Stimulated activated CD8-positive, alpha-beta memory T cell treated with anti-CD3 and anti-CD28 coated beads, Interleukin-12 subunit alpha, Interleukin-12 subunit beta, amount 100 ng/mL, for 4 hours (primary cell): ENCODE measurements at places on chromosomes 11 and 22.

DNA sequence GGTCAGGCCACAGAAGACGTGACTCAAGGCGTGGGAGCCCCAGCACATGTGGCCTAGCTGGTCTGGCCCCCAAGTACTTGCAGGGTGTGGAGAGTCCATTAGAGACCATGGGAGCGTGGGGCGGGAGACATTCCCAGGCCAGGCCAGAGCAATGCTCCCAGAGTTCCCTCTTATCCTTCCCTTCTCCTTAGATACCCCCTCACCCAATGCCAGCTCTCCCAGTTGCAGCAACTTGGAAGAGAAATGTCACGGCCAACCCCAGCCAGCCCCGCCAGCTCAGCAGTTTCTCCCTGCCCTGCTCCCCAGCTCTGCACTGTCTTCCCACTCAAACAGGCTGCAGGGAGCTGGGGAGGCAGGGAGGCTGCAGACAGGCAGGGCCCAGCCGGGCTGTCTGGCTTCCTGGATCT lies 65.4 kb upstream of the TSPAN18 start:
- DNase-seq = no peak

GRCh38 chr22:32701034-32701433 lies 100.5 kb upstream of the TIMP3 start:
- no peak for DNase-seq

DNA sequence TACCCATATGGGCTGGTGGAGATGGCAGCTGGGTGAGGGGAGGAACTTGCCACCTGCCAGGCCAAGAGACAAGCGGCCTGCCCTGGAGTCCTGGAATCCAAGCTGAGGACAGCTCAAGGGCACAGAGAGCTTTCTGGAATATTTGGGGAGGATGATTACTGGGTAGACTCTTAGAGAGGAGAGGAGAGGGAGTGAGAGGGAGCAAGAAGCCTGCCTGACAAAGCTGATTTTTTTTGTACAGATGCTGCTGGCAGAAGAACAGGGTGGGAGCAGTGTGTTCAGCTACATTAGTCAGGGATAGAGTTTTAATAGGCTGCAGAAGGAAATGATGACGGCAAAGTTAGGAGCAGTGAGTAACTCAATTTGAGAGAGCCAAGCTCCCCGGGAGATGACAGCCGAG lies 299.3 kb downstream of the NXPE2 start:
- no peak for DNase-seq

DNA sequence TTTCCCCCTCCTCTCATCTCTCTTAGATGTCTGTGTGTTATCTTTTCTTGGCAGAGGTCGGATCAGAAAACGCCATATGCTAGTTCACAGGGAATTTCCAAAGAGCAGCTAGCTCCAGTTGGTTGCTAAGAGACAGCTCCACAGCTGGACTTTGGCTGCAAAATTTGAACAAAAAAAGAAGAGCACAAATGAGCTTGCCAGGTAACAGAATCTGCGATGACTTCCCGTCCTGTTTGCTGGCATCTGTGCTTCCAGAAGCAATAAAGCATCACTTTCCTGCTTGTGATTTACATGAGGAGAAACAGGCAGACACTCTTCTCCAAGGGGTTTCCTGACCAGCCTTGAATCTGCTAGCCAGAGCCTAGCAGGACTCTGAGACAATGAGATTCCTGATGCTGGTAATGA lies 596.0 kb upstream of the B3GAT1 start:
- DNase-seq = no peak

DNA sequence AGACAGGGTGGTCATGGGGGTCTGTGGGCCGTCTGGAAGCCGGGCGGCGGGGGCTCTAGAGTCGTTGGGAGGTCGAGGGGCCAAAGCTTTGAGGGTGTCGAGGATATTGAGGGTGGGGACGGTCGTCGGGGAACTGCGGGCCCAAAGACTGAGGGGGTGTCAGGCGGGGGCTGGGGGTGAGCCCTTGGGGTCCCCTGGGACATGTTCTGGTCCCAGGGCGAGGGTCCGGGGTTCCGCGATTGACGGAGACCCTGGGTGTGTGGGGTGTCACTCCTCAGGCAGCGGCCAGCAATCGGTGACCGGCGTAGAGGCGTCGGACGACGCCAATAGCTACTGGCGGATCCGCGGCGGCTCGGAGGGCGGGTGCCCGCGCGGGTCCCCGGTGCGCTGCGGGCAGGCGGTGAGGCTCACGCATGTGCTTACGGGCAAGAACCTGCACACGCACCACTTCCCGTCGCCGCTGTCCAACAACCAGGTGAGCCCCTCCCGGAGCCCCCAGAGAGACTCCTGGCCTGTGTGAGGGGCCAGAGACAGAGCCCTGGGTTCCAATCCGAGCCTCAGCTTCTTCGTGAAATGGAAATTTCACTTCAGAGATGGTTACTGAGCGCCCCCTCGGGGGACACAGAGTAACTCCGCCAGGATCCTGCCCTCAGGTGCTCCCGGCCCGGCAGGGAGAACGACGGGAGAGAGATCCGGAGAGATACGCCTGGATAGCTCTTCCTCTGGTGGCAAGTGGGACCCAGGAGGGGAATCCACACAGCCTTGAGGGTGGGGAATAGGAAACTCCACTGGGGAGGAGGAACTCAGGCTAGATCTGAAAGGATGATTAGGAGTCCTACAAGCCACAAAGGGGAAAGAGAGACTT lies 714 bp downstream of the SDF2L1 start:
- peak; percentile 36 for DNase-seq

- DNase-seq = no peak
These were observed 18.4 kb upstream of the RAPSN start for GRCh38 chr11:47467357-47467756.

GRCh38 chr11:82811369-82811768 lies 77.7 kb upstream of the FAM181B start:
- DNase-seq = no peak

DNA sequence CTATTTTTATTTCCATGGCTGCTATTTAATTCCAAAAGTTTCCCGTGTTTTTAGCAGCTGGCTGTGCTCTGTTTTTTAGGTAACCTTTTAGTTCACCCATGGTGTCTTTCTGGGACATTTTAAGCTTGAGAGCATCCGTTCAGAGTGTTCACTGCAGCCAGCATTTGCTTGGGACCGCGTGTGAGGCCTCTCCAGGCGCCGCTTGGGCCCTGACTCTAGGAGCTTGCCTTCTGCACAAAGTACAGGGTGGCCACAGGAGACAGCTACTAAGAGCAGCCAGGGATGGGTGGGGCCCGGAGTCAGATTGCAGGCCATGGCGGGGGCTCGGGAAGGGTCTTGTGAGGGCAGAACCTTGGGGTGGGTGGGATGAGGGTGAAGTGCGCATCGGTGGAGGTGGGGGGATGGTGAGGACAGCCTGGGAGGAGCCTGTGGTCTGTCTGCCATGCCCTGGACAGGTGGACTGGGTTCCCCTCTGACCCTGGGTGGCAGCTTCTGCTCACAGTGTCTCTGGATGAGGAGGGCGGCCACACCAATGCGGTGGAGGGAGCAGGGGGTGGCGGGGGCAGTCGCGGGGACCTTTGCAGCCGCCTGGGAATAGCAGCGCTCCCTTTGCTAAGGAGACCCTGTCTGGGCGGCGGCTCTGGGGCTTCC lies 288.1 kb downstream of the TBC1D22A start:
- no peak for DNase-seq

DNA sequence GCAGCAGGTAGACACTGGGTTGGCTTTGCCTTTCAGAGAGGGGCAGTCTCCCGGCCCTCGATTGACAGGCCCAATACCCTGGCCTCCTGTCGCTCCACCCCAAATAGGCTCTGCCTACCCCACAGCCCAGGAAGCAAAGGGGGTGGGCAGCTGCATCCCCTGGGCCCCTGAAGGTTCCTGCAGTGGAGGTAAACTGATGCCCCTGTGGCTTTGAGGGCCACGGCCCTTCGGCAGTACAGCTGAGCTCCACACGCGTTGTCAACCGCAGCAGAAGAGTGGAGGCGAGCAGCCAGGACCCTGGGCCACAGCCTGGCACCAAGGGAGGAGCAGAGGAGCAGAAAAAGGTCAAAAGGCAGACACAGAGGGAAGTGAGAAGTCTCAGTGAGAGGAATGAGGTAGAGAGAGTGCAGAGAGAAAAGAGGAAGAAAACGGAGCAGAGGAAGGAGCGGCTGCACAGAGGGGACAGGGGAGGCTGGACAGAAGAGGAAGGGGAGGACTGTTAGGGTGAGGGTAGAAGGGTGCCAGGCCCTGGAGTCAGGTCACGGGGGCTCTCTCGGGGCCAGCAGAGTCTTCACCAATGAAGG lies 64.0 kb downstream of the SLC22A12 start:
- no peak for DNase-seq

DNA sequence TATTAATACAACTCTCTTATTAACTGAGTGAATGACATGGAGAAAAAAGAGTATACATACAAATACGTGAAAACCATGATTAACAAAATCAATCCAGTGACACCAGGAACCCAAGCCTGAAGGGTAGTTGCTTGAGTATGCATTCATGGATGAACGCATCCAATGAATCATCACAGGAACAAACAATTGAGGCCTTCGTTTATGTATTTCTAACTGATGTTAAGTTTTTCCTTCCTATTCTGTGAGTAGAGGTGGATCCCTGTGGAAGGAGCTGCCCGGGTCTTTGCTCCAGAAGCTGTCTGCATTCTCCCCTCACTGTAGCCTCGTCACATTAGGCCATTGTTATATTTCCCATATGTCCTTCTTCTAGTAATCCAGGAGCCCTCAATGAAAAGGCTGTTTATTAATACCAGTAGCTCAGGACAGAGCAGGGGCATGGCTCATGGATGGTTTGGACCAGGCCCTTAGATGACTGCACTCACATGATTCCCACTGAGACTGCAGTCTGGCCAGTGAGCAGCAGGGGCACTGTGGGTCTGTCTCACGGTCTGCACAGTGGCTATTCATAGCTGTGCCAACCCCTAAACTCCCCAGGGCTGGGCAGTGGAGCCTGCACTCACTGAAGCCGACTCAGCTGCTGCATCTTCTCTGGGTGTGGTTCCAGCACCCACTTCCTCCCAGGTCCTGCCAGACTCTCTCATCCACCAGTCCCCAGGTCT lies 128.1 kb upstream of the TOP3B start:
- DNase-seq = no peak

DNA sequence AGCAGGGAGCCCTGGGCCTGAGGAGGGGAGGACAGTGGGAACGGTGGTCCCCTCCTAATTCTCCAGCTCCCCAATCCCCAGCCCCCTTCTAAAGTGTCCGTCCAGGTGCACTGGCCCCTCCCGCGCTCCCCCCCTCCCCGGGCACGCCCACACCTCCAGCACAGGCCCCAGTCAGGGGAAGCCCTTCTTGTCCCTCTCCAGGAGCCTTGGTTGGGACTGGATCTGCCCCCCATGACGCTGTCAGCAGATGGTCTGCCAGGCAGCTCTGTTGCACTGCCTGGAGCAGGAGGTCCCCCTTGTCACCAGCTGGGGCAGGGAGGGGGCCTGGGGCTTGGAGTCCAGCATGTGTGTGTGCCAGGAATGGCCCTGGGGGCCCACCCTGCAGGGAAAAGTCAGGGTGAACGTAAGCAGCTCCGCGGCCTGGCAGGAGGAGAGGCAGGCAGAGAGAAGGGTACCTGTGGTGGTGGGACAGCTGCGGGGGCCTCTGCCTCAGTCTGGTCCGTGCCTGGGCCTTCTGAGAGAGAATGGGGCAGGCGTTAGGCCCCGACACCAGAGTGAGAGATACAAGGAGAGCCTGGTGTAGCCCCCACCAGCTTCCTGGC lies 1.6 kb downstream of the IRF7 start:
- no peak for DNase-seq

DNA sequence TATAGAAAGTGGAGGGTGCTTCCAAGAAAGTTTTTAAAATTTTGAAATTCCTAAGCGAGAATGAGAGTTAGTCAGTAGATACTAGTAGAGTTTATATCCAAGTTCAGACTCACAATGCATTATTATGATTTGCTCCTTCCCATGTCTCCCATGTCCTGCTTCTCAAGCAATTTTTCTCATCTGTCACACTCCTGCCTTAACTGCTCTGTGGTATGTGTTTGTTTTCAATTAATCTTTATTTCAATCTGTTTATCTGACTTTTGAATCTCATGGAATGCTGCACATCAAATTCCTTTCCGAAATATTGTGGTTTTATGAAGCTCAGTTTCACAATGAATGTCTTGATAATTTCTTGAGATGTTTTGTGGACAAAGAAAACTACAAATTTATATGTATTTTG lies 18.1 kb downstream of the THY1 start:
- no peak for DNase-seq
